Iris pigment epithelial cell (primary cell): ENCODE measurements at places on chromosomes 6 and 20.

DNA sequence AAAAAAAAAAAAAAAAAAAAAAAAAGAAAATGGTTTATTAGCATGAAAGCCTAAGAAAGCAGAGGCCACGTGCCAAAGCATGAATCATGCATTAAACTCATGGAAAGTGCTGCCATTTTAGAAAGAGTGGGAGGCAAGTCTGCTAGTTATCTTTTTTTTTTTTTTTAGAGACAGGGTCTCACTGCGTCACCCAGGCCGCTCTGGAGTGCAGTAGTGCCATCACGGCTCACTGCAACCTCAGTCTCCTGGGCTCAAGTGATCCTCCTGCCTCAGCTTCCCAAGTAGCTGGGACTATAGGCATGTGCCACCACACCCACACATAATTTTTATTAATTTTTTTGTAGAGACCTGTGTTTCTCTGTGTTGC, 5.2 kb downstream of the VWA7 start:
- DNase-seq: peak; percentile 29

DNA sequence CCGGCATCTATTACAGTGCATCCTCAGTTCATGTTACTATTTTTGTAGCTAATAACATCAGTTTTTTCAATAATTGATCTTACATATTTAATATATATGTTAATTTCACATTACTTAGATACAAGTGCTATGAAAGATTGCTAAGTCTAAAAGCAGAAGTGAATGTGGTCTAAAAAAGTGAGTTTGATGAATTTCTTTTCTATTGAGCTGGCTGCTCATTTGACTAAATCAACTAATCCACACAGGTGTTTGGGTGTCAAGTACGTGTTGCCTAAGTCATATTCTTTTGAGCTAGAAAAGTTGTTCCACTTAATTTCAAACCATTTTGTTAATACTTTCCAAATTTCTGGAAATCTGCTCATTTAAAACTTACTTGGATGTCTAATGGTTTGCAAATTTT, 46.6 kb upstream of the EZR start:
- DNase-seq: no peak

- no peak for DNase-seq
Observed at GRCh38 chr20:358891-359555, 12.1 kb downstream of the NRSN2 start.

DNA sequence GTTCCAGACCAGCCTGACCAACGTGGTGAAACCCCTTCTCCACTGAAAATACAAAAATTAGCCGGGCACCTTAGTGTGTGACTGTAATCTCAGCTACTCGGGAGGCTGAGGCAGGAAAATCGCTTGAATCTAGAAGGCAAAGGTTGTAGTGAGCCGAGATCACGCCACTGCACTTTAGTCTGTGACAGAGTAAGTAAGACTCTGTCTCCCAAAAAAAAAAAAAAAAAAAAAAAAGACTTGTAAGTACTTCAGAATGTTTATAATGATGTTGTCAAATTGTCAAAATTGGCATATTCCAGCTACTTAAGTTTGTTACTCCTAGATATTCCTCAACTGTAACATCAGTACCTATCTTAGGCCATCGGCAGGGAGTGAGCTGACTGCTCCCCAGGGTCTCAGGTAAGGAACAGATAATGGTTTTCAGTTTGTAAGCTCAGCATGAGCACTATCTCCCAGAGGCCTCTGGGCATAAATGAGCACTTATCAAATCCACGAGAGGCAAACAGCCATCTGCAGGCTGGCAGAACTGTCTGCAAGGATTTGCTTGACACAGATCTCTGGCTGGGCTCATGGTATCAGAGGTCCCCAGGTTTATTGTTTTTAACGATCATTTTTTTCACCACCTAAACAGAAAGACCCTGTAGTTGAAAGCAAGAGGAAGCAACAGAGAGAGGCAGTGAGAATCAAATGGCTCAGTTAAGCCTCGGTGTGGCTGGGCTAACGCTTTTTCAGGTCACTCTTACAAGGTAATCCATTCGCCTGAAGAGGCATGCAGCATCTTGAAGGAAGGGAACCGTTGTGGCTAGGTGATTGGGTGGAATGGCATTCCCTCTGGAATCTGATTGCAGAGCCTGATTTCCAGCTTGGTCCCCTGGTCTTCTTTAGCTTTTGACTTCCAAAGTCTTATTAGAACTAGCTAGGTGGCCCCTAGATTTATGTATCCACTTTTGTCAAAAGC, 115.9 kb downstream of the LY86 start:
- DNase-seq: no peak

DNA sequence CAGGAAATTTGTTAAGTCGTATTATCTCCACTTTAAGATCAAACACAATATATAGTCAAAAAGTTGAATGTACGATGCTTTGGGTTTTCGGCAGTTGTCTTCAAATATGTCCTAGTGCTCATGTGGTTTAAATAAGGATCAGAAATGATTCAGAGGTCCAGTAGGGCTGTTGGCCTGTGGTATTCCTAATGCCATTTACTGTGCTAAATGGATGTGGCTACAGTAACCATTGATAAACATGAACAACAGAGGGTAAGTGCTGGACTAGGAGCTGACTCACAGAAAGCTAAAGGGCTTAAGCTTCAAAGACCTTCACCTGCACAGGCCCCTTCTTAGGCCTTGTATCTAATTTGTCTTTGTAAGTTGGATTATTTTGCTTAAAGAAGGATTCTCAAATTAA, 80.5 kb upstream of the TPD52L1 start:
- no peak for DNase-seq

GRCh38 chr6:31702405-31702818, 712 bp downstream of the ABHD16A start:
- no peak for DNase-seq

DNA sequence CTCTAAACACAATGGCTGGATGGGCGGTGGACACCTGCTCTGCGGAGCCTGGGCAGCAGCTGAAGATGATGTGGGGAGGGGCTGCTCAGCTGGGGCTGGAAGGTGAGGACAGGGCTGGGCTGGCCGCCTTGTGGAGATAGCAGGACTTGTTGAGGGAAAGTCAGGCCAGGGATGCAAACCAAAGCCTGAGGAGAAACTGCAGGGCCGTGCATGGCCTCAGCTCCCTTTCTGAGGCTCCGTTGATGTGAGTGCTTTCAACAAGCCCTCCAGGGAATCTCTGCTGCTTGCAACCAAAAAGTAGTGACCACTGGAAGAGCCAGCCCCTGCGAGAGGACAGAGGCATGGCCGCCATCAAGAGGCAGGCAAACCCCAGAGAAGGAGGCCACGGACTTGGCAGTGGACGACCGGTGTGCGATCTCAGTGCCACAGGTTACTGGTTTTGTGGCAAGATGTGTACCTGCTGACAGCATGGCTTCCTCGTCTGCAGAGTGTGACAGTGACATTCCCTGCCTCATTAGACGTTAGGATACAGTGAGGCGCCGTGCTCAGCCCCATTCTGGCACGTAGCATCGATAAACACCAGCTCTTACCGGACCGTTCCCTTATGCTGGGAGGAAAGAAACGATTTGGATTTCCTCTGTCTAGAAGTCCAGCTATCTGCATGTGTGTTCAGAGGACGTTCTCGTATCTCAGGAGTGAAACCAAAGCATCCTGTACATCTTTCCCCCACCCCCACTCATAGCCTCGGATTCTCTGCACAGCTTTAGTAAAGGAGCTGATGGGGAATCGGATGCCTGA, 37.9 kb downstream of the ERMARD start:
- no peak for DNase-seq

- DNase-seq: peak; percentile 79
Observed at GRCh38 chr6:108661430-108661829, 100.7 kb downstream of the FOXO3 start.

DNA sequence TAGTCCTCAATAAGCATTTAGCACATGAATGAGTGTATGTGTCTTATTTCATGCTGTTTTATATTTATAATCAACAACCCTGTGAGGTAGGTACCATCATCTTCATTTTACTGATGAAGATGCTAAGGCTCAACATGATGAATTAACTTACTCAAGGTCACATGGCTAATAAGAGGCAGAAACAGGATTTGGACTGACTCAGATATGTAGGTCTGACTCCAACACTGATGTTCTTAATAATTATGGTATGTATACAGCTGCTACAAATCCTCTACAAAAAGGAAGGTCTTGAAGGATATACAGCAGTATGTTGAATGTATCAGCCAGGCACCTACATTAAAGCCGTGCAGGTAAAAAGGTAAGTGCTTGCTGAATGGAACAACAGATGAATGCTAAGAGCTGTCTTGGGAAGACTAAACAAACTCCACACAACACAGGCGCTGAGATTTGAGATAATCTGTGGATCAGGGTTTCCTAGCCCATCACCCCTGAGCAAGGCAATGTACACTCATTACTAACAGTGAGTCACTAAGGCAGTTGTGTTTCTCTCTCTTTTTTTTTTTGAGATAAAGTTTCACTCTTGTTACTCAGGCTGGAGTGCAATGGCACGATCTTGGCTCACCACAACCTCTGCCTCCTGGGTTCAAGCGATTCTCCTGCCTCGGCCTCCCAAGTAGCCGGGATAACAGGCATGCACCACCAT, 31.9 kb downstream of the TTI1 start:
- peak; percentile 87 for DNase-seq

DNA sequence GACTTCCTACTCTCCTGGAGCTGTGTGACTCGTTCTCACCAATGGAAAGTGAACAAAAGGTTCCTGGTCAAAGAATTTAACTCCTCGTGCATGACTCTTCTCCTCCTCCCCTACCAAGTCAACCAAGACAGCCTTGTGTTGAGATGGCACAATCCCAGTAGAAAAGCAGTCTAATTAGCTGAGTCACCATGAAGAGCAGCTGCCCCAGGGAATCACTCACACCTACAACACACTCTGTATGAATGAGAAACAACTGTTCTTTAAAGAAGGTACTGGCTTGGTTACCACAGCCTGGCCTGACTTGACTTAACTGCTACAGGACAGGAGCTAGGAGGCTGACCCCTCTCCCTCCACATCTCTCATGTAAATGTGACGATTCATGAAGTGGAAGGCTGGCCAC, 2.9 kb upstream of the HLA-DOB start:
- DNase-seq: peak; percentile 80

DNA sequence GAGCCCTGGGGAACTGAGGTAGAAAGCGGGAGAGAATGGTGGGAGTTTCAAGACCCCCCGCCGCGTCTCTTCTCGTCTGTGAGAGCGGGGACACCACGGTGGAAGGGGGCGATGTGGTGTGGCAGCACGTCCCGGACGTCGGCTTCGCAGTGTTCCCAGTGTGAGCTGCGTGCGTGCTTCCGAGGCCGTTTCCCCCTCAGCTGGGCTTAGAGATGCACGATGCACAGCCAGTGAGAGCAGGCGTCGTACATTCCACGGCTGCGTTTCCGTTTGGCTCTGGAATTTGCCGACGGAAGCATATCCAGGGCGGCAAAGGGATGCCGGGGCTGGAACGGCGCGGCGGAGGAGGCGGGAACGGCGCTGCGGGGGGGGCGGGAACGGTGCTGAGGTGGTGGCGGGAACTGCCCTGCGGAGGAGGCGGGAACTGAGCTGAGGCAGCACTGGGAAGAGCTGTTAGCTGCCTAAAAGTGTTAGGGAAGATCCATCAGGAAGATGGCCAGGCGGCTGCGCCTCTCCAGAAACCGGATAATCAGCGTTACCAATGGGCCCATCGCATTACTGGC, 37.7 kb downstream of the KIF25 start:
- DNase-seq: peak; percentile 69

GRCh38 chr6:2179950-2180349, 65.5 kb downstream of the GMDS start:
- peak; percentile 62 for DNase-seq

- DNase-seq: no peak
Observed at GRCh38 chr20:62977613-62978560, 25.4 kb downstream of the SLC17A9 start.

DNA sequence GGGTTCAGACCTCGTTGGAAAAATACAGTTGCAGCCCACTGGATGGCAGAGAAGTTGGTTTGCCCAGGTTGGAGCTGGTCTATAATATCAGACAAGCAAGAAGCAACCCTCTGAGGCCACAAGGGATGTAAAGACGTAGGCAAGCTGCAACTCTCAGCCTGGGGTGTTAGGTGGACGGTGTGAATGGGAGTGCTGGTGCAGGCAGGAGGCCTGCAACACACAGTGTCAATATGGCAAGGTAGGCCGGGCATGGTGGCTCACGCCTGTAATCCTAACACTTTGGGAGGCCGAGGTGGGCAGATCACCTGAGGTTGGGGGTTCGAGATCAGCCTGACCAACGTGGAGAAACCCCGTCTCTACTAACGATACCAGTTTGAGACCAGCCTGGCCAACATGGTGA, 10.5 kb downstream of the VPS16 start:
- no peak for DNase-seq

DNA sequence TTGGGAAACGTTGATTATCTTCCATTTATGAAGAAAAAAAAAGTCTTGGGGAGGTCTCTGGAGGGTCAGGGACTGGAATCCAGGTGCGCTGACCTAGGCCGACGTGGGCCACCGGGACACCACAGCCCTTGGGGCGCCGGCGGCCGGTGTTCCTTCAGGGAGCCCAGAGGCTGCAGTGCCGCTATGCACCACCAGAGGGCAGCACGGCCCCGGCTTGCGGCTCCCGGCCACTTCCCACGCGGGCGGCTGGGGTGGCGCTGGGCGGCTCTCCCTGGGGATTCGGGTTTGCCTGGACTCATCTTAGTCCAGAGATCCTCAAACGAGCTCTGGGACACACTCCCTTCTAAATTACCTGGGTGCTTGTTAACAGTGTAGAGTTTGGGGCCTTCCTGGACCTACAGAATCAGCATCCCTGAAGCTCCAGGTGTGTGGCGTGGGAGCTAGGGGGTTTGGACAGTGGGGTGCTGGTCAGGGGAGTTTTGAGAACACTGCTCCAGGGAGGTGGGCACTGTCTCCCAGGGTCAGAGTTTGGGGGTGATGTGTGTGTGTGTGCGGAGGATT, 23.0 kb upstream of the GTSF1L start:
- DNase-seq: peak; percentile 48

GRCh38 chr6:107657373-107657754, 166.7 kb downstream of the SCML4 start:
- no peak for DNase-seq

DNA sequence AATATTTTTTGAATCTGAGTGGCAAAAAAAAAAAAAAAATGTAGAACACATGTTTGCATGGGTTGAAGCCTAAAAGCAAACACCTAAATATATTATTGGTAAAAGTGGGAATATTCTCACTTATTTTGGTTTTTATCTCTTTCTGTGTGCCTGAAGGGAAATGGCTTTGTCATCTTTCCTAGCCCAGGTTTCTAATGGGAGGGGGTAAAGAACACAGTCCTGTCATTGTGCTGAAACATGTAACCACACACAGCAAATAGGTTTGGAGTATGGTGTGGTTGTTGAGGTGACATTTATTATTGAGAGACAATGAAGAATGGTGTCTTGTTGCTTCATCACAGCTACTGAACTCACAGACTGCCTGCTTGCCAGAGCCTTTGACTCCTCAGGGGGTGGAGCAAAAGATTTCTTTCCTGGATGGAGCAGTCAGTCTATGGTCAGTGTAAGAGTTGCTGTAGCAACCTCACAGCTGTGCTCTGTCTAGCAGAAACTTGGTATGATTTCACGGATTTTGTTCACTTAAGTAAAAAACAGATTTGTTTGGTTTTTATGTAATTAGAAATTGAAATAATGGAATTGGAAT, 70.2 kb downstream of the CEP57L1 start:
- peak; percentile 90 for DNase-seq
